PC-9 (cell line): ENCODE measurements at places on chromosomes 3 and 15.

- DNase-seq, result no peak
Observed at GRCh38 chr3:122031123-122031468, 9.0 kb upstream of the ILDR1 start.

DNA sequence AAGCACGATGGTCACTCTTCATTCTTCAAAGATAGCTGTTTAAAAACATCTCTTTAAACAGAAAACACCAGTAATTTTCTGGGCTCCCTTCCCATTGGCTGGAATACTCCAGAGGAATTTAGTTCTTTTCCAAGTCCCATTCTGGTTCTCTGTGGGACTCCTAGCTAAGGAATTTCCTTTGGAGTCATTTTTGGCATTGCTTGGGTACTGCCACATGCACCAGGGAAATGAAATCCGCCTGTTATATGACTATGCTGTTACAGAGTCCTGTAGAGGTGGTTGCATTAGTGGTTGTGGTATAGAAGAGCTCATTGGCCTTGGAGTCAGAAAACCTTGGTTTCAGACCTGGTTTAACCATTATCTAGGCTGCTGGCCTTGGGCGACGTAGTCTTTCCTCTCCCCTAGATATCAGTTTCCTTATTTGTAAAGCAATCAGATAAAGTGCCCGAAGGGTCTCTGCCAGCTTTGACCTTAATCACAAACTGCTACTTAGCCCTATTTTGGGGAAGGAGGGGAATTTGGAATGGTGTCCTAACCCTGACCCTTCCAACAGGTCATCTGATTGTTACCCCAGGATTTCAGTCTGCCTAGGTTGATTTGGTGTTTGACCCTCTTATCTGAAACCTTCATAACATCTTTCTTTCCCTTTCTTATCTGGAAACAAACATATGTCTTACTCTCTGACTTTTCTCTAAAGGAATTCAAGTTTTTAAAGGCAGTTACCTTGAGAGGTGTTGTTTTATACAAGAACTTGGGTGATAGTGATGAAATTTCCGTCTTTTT, 13.4 kb downstream of the RTP1 start:
- DNase-seq, result no peak

- DNase-seq, result peak; percentile 73
Observed at GRCh38 chr15:80152896-80153876, at the start of gene FAH. Gene FAH, plus strand, starts transcription at chr15:80152999. Its CDS starts 56 bp downstream, at chr15:80153055.

- no peak for DNase-seq
Observed at GRCh38 chr3:117128872-117129271, 419.3 kb downstream of the TUSC7 start.

DNA sequence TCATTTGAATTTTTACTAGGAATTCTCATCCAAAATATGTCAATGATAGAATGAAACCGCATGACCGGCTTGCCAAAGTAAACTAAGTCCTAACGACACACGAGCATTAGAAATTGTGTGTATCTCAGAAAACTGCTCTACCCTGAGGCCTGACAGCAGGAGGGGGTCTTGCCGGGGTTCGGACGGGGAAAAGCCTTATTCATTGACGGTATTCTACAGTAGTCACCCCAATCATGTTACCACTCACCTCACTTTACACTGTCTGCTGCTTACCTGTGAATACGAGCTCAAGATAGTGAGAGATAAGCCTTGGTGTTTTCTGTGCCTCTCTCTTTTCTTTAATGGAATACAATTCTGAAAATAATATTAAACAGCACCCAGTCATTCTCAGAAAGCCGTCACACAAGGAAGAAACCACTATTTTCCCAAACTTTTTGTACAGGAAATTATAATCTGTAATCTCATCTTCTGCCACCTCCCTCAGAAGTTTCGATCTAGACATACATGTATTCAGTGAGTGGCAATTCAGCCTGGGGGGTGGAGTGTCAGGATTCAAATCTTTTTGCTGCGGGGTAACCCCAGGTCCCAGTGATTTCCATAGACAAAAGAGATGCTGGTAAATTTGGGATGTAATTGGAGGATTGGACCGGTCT, 492 bp upstream of the FAM43A start:
- no peak for DNase-seq

DNA sequence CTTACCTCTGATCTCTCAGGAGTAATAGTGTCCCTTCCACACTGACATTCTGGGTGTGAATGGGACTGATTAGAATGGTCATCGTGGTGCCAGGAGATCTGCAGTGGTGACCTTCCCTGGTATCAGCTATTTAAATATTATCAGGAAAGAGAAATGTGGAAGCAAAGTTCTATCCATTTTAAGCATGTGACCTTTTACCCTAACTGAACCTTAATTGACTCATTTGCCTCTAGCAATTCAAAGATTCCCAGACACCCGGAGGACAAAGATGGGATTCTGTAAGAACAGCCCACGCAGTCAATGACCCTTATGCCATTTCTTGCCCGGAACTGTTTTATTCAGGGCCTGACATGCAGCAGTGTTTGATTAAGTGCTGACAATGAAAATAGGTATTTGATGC, 10.3 kb downstream of the LIPC start:
- no peak for DNase-seq

DNA sequence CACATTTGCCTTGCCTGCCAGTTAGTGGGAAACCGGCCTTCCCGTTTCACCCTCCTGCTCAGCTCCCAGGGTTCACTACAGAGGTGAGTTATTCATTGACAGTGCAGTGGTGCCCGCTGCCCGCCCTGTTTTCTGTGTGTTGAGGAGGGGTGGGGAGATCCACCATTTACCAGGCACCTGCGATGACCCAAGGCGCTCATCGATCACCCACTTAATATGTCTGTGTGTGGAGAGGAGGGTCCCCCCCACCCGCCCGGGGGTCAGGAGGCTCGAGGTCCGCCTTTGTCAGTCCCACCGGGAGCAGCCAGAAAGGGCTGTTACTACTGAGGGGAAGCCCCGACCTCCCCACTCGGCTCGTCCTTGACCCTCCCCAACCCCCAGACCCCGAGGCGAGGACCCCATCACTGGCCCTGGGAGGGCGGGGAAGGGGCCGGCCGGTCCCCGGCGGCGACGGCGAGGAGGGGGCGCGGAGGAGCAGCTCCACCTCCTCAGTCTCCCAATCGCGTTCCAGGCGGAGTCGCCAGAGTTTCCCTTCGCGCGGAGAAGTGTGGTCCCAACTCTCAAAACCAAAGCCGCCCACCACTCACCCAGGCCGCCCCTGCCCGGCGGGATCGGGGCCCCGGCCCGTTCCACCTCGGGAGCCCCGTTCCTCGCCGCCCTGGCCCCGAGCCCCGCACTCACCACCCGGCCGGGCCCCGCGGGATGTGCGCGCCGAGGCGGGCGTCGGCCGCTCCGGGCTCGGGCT, 1.1 kb downstream of the PLXNB1 start:
- no peak for DNase-seq

- DNase-seq, result no peak
Observed at GRCh38 chr15:101844916-101845315, 32.9 kb downstream of the OR4F15 start.
